ENCODE measurements at places on chromosomes 5 and 9. TPM values are rescaled to one million over a fixed set of nuclear protein-coding genes. Genes with fewer than 3 reads are reported as not detected.

GRCh38 chr5:90434116-90434714 lies 24.7 kb upstream of the CETN3 start:
- DNase-seq = peak; percentile 56

The ITGA1 gene
- total RNA-seq = 2.7 TPM

The SLC45A2 gene
- not detected for total RNA-seq

The SEMA6A gene
- 0.94 TPM for total RNA-seq

DNA sequence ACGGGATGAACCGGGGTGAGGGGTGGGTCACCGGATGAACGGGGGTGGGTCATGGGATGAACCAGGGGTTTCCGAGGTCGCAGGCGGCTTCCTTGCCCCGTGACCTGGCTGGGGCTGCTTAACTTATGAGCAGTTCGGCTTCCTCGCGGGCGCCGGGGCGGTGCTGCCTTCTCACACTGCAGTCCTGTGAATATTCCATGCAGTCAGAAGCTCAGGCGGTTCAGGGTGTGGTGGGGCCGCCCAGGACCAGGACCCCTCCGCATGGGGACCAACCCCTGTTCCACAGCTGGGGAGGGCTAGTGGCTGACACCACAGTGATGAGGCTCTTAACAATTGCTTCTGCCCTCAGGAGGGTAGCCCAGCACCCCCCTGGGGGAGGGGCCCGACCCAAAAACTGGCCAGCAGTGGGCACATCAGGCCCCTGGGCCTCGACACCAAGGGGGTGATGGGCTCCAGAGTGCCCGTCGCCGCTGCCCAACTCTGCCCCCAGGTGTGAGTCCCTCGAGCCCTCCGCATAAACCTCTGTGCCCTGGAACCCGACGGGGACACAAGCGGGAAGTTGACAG lies 30.9 kb upstream of the SLC9A3 start:
- no peak for DNase-seq

DNA sequence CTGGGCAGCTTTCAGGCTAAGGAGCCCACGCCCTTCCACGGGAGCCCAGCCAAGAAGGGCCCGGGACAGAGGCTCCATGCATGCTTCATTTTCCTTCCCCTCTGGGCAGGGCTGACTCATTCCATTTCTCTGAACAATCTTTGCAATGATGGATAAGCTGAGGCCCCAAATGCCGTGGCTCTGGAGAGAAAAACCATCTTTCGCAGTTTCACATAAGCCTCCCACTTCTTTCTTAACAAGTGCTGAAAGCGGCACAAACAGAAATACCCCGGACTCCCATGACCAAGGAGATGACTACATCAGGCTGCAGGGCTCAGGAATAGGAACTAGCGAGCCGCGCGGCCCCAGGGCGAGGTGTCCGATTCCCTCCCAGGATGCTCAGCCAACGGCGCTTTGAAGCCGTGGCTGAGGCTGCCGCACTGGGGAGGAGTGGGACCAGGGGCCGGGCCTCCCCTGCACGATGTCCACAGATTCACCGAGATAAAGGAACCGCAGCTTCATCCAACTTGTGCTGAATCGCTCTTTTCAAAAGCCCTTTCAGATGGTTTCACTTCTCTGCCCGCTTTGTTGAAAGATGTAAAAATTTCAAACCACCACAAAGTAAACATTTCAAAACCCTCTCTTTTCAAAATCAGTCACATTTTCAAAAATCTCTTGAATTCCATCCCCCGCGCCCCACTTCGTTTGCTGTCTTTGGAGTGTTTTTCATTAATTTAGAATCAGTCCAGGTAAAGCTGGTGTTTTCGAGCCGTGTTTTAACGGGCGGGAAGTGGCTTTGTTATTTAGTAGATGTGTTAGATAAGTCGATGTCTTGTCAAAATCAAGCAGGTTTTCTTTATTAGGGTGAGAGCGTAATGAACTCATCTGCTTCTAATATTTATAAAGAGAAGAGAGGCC lies 96.5 kb upstream of the LMX1B start:
- peak; percentile 18 for DNase-seq

DNA sequence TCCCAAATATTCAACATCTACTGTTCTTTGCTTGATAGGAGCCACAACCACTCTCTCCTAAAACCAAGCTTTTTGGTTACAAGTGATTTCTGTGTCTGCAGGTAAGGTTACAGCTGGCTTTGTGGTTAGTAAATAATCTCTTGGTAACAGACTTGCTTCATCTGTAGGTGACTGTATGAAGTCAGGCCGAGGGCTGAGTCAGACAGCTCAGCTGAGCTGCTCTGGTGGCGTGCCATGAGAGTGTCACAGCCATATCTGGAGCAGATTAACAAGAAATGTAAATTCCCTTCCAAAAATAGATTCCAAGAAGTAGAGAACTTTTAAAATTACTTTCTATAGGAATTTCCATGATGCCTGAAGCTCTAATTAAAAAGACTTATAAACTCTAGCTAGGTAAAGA lies 23.7 kb upstream of the TAS2R1 start:
- DNase-seq = no peak

The SPINK4 gene
- not detected for total RNA-seq

GRCh38 chr9:16000811-16001210 lies 448.0 kb downstream of the CCDC171 start:
- DNase-seq = no peak

- DNase-seq = no peak
These were observed 5.9 kb upstream of the LCN1 start for GRCh38 chr9:135515083-135515951.

GRCh38 chr9:99253772-99254431 lies 31.8 kb downstream of the SEC61B start:
- DNase-seq = no peak

DNA sequence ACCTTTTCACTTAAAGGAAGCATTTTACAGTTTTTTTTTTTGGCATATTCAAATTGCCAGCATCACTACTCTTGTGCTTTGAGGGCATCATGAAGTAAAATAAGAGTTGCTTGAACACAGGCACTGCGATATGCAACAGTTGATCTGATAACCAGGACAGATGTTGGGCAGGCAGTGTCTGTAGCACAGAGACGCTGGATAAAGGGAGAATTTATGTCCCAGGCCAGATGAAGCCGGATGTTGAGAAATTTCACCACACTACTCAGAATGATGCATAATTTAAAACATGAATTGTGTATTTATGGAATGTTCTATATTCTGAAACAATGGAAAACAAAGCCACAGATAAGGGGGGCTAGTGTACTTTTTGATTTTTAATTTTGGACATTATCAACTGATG lies 71.4 kb downstream of the SLC12A2 start:
- no peak for DNase-seq

GRCh38 chr5:81842795-81843398 lies 92.0 kb upstream of the SSBP2 start:
- no peak for DNase-seq

The HACD4 gene
- total RNA-seq = not detected

GRCh38 chr5:171739271-171739670 lies 46.3 kb upstream of the SMIM23 start:
- no peak for DNase-seq

- no peak for DNase-seq
These were observed 259.3 kb downstream of the TUSC1 start for GRCh38 chr9:25418974-25419373.

DNA sequence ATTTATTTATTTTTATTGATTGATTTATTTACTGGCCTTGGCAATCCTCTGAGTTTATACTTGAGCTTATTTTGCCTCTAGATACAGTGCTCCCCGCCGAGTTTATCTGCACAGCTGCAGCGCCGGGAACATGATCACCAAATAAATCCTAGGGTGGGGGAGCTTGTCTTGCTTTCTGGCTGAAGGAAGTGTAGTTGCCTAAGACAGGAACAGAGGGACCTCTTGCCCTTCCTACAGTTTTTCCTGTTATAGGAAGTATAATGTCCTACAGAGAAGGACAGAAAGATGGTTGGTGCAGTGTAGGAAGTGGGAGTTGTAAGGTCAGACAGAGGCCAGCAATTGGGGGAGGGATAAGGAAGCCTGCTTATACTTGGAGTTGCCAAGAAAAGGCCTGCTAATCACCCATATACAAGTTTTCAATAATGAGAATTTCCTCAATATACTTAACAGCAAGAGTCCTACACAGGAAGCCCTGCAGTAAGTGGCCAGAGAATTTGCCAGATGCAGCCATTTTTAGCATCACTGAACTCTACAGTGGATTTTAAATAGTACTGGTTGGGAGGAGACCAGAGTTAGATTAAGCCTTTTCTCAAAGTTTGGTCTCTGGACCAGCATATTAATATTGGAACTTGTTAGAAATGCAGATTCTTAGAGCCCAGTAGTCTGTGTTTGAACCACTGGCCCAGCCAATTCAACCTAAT lies 7.7 kb downstream of the AOPEP start:
- DNase-seq = no peak

DNA sequence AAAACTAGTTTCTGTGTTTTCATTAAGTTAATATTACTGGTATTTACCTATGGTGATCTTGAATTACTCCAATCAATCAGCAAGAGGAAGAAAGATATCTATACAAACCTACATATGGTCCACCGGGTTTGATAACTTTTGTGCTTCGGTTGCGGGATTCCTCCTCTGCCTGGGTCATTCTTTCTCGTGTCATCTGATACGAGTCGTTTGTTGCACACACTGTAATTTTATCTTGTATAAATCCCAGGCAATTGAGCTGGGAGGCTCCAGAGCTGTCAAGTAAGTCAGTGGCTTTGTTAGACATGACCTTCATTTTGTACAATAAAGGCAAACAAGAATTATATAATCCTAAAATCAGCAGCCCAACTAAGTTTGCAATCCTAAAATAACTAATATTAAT lies 48.0 kb downstream of the ELL2 start:
- no peak for DNase-seq

GRCh38 chr5:45042283-45042682 lies 233.5 kb downstream of the MRPS30 start:
- DNase-seq = no peak
